ENCODE measurements at places on chromosomes 2 and 18.

GRCh38 chr2:96142217-96143113 is 2.8 kb downstream of the DUSP2 start:
- no peak for DNase-seq

DNA sequence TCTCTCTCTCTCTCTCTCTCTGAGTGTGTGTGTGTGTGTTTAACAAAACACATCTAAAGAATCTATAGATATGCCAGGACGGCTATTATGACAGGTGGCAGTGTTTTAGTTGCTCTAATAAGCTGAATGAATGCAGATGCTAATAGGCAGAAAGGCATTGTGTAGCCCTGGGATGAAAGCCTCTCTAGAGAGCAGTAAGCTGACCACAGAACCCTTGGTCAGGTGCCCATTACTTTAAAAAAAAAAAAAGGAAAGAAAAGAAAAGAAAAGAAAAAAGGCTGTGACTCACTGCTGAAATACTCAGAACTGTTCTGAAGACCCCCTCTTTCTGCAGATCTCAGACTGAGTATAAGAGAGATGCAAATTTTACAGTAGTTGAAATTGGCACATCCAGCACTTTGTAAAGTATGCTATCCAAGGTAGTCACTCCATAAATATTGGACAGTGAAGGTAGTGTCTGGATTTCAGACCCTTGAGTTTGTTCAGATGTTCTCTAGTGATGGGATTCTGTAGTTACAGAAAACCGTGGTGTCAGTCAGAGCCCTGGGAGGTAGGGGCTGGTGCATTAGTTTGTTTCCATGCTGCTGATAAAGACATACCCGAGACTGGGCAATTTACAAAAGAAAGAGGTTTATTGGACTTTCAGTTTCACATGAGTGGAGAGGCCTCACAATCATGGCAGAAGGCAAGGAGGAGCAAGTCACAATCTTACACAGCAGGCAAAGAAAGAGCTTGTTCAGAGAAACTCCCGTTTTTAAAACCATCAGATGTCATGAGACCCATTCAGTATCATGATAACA is 30.9 kb downstream of the OSBPL6 start:
- DNase-seq = no peak

DNA sequence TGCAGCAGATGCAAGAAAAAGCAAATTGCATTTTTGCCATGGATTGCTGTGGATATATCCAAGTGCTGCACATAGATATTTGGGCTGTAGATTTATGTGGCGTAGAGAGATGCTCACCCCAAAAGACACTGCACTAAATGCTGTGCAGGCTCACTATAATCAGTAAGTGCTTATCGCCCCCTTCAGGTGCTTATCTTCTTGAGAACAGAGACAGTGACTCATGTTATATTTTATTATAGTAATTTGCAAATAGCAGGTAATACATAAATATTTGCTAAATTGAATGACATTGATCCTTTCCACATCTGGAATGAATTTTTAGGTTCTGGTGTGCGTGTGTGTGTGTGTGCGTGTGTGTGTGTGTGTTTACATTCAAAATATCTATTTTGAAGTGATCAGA is 36.8 kb upstream of the PLEKHM3 start:
- peak; percentile 49 for DNase-seq

DNA sequence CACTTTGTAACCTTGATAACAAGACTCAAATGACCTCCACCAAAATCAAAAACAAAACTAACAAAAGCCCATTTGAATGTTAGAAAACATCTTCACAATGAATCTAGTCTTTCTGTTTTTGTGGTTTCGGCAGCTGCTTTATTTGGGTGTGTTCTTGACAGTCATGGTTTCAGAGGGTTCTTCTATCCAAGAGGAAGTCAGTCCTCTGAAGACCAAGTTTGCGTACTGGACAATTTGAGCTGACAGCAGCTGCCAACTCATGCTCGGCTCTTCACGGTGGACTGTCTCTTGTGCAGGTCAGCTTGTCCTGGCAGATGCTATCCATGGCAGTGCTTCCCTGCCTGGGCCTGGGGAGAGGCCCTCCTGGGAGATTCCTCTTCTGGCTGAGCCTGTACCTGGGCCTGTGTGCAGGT is 91.0 kb downstream of the TMEM17 start:
- no peak for DNase-seq

DNA sequence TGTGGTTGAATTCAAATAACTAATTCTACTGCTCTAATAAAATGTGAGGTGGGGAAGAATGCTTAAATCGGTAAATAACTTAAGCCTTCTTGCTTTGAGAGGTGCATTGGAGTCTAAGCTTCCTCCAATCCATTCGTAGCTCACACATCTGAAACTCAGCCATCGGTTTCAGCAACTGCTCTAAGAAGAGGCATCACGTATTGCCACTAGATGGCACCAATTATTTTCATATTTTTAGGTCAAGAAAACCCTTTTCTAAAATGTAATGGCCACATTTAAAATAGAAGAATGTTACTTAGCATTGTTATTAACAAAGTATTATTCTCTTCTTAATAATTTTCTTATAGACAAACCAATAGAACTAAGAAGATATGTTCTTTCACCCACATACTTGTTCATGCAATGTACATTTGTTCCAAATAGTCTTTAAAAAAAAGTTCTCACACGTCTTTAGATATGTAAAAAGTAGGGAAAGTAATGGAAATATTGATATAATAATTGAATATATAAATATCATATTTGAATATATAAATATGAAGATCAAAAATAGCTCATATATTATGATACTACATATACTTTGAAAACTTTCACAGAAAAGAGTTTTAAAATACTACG is 229.8 kb downstream of the CCDC178 start:
- DNase-seq = peak; percentile 36

DNA sequence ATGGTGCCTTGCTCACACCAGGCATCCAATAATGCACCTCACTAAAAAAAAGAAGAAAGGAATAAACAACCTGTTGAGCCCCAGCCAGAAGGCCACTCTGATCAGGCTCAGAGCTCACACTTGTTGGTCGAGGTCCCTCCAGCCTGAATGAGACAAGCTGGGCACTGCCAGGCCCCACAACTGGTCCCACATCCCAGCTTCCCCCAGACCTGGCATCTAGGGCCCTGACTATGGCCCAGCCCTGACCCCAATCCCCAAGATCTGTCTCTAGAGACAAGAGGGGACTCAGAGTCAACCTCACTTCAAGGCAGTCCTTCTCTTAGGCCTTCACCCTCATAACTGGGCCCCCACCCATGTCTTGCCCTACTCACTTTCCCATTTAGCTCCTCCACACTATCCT is 22.4 kb downstream of the TEX51 start:
- no peak for DNase-seq

GRCh38 chr2:210435439-210435838 is 41.1 kb downstream of the LANCL1 start:
- DNase-seq = no peak

DNA sequence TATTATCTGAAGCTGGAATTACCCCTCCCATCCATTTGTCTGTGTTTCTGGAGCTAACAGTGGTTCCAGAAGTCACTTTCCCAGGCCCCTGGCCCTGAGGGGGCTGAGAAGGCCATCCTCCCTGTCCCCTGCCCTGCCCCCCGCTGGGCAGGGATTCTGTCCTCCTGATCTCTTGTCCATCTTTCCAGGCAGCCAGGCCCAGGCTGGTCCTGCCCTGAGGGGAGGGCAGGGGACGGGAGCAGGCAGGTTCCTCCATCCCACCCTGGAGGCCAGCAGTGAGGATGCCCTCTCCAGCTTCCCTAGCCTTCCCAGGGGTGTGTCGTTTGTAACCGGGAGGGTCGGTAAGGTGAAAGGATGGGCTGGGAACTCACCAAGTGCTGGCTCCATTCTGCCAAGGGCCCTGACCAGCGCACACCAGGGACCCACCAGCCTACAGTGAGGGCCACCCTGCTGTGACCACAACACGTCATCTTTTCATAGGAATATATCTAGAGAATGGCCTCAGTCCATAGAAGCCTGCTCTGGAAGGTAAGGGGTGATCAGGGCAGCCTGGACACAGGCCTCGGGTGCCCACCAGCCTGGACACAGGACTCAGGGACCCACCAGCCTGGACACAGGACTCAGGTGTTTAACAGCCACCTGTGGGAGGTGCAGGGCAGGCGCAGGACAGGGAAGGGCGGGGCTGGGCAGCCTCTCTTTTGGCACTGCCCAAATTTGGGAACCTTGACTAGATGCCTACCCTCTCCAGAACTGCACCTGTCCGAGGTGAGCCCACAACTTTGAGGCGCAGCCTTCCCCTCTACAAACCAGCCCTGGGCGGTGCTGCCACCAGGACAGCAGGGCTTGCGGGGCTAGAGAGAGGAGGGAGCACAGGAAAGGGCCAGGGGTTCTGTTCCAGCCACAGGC is 35.8 kb upstream of the GPC1 start:
- no peak for DNase-seq

GRCh38 chr2:231364061-231364460 is 31.4 kb upstream of the B3GNT7 start:
- DNase-seq = no peak

DNA sequence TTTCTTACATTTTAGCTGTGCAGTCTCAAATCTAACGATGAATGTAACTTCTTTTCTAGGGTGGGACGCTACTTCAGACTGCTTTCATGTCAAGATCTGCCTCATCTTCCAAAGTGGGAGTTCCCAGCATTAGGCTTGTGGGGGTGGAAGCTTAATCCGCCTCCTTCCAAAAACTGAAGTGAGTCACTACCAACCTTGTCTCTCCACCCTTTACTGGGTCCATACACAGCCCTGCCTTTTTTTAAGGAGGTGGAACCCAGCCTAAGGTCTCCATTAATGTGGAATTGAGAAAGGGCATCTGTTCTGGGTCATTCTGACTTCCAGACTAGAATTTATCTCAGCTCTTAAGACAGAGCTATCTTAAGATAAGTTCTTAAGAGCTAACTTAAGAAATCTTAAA is 42.0 kb upstream of the NFE2L2 start:
- no peak for DNase-seq

DNA sequence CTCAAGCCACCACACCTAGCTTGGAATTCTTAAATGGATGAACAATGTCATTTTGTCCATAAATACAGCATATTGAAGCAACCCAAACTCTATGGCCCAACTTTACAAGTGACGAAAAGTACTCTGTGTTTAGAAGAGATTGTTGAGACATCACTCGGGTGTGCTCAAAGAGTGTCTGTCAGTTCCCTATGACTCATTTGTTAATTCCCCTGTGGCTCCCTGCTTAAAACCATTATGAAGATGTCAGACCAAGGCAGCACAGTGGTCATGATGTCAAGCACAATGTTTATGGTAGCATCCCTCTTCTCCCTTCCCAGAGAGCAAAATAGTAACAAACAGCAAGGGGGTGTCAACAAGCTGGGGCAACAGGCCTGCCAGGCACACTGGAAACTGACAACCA is 3.0 kb downstream of the LYG1 start:
- no peak for DNase-seq

DNA sequence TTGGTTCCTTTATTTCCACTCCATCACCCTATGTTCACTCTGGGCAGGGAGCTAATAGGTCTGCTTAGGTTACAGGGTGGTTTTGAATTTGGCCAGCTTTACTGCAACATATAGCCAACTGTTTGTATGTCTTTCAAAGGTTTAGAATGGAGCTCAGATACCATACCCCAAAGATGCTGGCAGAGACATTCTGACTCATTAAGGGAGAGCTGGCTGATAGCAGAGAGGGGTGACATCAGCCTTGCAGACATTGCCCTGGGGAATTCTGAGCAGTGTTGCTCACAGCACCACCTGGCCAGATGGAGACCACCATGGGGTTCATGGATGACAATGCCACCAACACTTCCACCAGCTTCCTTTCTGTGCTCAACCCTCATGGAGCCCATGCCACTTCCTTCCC is 2.1 kb downstream of the PROKR1 start:
- DNase-seq = no peak

DNA sequence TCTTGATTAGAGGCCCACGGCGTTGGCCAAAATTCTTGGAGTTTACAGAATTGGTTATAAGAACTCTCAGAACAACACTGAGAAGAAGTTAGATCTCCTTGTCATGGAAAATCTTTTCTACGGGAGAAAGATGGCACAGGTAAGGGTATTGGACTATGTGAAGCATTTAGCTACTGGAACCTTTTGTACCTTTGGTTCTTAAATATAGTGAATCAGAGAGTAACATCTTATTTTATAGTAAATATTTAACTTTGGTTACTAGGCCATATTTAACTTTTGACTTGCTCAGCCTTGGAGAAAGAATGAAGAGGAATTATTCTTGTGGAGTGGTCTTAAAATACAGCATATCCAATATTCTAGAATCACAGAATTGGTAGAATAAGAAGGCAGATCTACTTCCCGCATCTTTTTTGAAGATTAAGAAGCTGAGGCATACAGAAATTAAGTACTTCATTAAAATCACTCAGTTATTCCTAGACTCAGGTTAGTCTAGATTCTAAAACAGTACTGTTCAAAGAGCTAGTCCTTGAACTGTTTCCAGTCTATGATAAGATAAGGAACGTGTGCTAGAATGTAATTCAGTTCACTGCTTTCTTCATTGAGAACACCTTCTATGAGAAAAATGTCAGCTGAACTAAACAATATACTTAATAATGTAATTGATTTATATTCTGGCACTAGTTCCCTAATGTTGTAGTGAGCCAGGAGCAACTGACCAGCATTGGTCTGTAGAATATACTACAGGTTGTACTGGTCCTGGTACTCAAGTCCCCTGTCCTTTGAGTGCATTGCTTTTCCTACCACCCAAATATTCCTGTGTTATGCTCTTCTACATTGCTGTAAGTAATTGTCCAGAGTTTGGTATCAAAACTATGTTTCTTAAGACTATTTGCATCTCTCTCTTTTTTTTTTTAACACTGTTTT is 53.7 kb upstream of the PTH2R start:
- no peak for DNase-seq

GRCh38 chr2:159177957-159178356 is 108.5 kb downstream of the WDSUB1 start:
- no peak for DNase-seq

DNA sequence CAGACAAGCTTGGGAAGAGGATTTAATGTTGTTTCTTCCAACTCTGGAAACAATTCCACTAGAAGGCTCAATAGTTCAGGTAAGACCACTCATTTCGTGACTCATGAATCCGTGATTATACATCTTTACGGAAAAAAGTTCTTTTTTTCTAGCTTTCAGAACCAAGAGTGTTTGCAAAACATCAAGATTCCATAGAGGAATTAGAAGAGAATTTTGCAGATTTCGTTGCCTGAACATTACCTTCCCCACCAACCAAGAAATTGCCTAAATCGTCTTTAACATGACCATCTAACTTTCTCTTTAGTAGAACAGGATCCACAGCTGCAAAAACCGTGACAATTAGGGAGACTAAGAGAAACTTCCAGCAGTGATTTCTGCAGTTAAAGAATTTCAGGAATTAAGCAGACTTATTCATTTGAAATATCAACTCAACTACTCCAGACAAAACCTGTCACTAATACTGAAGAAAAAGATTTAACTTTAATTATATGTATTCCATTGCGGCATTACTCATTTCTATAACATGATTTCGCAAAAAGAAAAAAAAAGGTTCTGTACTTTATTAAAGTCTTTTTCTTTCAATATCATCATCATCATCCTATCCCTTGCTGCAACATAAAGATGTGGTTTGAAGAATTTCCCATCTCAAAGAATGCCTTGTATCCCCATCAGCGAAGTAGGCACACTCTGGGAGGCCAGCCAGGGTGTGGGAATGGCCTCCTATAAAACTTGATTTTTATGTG is 1.9 kb upstream of the NAB1 start:
- no peak for DNase-seq

- DNase-seq = no peak
These were observed 180.9 kb upstream of the HS6ST1 start for GRCh38 chr2:128499367-128500137.
